ENCODE measurements at places on chromosomes 11 and 22.

- no peak for DNase-seq
Measured at GRCh38 chr11:3222941-3223915, 4.6 kb upstream of the MRGPRG start.

DNA sequence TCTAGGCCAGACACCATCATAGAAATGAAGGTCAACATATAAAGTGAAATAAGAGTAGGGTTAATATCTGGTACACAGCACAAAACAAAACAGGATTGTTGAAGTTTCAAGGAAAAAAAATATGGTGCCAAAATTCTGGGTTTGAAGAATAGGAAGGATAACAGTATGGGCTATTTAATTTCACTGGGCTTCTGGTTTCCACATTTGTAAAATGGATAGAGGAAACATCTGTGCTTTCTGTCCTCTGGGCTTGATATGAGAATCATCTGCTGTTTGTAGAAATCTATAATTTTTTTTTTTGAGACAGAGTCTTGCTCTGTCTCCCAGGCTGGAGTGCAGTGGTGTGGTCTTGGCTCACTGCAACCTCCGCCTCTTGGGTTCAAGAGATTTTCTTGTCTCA is 13.8 kb upstream of the OR10V1 start:
- DNase-seq: no peak

- peak; percentile 96 for DNase-seq
Measured at GRCh38 chr22:20020533-20021195, at the start of gene TANGO2. Gene TANGO2, plus strand, starts transcription at chr22:20021110. Its CDS starts 15,689 bp downstream, at chr22:20036799.

- DNase-seq: no peak
Measured at GRCh38 chr22:42060489-42060888, 10.1 kb downstream of the NAGA start.

- no peak for DNase-seq
Measured at GRCh38 chr22:33867118-33867866, 53.0 kb downstream of the LARGE1 start.

GRCh38 chr22:45164270-45165088 is 754 bp downstream of the NUP50 start:
- DNase-seq: peak; percentile 66
